CD4-positive, alpha-beta T cell treated with Interleukin-10 for 1 hour (primary cell): ENCODE measurements at places on chromosomes 1 and 21.

GRCh38 chr21:35346697-35347096 is 297.6 kb upstream of the RUNX1 start:
- DNase-seq: no peak

- peak; percentile 34 for DNase-seq
These were observed 3.8 kb downstream of the LMNA start for GRCh38 chr1:156118177-156118868.

DNA sequence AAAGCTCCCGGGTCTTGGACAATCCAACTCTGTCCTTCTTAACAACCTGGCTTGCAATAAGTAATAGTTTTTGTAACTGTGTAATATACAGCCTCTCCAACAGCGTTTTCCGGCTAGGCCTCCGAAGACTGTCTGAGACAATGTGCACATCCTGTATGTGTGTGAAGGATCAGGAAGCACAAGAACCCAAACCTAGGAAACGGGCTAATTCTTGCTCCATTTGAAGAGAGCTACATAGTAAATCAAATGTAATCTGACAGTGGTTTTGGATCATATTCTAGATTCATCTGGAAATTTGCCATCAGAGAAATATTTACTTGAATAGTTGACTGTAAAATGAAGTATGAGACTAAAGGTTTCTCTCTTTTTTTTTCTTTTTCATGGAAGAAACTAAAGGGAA is 1.2 kb downstream of the GPR52 start:
- DNase-seq: no peak

DNA sequence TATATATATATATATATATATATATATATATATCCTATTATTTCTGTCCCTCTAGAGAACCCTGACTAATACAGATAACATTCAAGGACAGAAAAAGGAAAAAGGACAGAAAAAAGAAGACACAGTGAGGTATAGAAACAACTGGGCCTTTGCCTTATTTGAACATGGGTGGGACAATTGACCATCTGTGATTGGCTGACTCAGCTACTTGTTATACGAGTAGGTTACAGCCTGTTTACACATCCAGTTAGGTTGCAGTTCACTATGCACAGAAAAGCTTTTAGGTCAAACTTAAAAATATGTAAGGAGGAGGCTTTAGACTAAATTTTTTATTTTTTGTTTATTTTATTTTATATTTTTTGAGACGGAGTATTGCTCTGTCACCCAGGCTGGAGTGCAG is 39.8 kb upstream of the RGS8 start:
- no peak for DNase-seq
